ENCODE measurements at places on chromosomes 2 and 18. TPM values are rescaled to one million over a fixed set of nuclear protein-coding genes. Genes with fewer than 3 reads are reported as not detected.

Gene C2orf80
- not detected for total RNA-seq

Gene NRP2
- total RNA-seq, result 8.1 TPM

Gene STK17B
- total RNA-seq, result 403 TPM

Gene POTEF
- not detected for total RNA-seq

Gene AGXT
- total RNA-seq, result not detected

Gene PSTPIP2
- total RNA-seq, result 9.4 TPM

Gene SIGLEC15
- not detected for total RNA-seq

Gene COL3A1
- not detected for total RNA-seq
